Lower leg skin (tissue), 4 donors: ENCODE measurements at places on chromosomes 2 and 18. TPM values are rescaled to one million over a fixed set of nuclear protein-coding genes. Genes with fewer than 3 reads are reported as not detected.

TUBA3E gene
- not detected for total RNA-seq

CPLX4 gene
- not detected for total RNA-seq

KDM3A gene
- total RNA-seq: 87.5 TPM

MAP3K19 gene
- total RNA-seq: not detected

SRSF7 gene
- 69.7 TPM for total RNA-seq

NYAP2 gene
- total RNA-seq: not detected
